DMS153 (cell line): ENCODE measurements at places on chromosomes 1 and 21.

DNA sequence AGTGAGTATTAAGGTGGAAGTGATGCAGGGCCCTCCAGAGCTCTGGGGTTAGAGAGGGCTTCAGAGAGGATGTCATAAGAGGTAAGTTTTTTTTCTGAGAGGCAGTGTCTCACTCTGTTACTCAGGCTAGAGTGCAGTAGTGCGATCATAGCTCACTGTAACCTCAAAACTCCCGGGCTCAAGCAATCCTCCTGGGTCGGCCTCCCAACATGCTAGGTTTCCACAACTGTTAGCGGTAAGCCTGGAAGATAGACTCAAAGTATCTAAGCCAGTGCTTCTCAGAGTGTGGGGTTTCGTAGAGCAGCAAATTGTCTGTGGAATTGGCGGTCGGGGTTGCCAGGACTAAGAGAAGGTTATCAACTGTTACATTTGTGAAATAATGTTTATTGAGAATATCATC lies 18.6 kb upstream of the IGSF3 start:
- DNase-seq: no peak

- DNase-seq: no peak
Observed at GRCh38 chr1:75990686-75991085, 58.5 kb upstream of the ASB17 start.

- DNase-seq: no peak
Observed at GRCh38 chr21:25494804-25495203, 112.5 kb downstream of the MRPL39 start.

- DNase-seq: no peak
Observed at GRCh38 chr1:6502000-6502891, 10.8 kb upstream of the PLEKHG5 start.

DNA sequence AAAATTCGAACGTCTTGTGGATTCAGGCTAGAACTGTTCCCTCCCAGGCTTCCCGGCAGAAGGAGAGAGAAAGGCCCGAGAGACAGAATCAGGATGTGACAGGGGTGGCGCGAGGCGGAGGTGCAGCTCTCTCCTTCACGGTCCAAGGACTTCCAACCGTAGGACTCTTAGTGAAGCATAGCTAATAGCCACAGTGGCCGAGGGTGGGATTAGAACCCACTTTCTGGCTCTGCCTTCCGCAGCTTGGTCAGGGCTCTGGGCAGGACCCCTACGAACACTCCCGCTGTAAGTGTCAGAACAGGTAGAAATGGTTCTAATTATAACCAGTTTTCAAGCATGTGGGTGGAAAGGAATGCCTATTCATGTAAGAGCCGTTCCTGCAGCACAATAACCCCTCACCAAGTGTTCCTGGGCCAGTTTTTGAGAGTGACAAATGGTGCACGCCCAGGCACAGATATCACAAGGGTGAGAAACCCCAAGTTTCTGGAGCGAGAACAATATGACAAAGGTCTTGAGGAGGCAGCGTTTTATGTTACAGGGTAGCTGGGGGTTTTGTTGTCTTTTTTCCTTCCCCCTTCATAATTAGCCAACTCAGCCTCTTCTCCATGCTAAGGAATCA lies 86.4 kb downstream of the SYF2 start:
- no peak for DNase-seq

GRCh38 chr1:160548183-160548582 lies 25.1 kb upstream of the SLAMF6 start:
- DNase-seq: no peak

DNA sequence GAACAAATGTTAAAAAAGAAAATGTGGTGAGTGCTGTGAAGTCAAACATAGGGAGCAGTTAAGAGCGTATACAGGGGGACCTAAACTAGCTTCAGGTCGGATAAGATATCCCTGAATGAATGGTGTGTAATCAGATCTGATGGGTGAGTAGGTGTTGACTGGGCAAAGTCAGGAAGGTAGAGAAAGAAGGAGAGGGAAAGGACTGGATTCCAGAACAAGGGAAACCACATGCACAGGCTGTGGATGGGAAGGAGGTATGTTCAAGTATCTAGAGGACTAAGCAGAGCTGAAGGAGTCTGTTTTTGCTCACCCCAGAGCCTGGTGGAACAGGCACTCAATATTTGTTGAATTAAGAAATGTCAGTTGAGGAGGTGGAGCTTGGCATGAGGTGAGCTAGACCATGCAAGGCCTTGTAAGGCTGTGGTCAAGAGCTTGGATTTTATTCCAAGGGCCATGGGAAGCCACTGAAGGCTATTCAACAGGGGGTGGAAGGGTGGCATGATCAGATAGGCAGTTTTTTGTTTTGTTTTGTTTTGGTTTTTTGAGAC lies 27.4 kb downstream of the MAP7D1 start:
- peak; percentile 55 for DNase-seq

- no peak for DNase-seq
Observed at GRCh38 chr1:204589409-204590038, 73.3 kb downstream of the MDM4 start.

DNA sequence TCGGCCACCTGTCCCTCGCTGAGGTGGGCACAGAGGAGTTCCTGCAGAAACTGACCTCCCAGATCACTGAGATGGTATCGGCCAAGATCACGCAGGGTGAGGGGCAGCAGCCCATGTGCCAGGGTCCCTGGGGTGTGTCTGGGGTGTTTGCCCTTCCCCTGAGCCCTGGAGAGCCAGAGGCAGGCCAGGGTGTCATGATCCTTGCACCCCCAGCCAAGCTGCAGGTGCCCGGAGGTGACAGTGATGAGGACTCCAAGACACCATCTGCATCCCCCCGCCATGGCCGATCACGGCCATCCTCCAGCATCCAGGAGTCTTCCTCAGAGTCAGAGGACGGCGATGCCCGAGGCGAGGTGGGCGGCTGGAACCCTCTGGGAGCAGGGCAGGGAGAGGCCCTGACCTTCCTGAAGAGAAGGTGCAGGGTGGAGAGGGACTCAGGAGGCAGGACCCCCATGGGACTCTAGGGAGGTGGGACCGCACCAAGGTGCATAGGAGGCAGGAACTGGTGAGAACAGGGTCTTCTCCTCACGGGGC lies 69.5 kb downstream of the TRIM11 start:
- DNase-seq: no peak

DNA sequence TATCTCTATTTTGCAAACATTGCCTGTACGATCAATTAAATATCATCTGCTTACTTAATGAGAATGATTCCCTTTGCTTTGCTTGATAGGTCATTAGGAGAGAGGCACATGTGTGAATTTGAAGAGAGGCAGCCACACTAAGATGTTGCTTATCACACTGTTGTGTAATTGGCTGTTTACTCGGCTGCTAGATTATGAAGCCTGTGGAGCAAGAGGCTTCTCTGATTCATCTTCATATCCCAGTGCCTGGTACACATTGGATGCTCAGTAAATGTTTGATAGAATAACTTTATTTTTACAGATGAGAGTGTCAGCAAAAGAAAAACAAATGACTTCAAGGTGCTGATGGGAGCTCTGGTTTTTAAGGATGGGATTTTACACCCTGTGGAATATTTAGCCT lies 156.2 kb upstream of the C8B start:
- DNase-seq: no peak

DNA sequence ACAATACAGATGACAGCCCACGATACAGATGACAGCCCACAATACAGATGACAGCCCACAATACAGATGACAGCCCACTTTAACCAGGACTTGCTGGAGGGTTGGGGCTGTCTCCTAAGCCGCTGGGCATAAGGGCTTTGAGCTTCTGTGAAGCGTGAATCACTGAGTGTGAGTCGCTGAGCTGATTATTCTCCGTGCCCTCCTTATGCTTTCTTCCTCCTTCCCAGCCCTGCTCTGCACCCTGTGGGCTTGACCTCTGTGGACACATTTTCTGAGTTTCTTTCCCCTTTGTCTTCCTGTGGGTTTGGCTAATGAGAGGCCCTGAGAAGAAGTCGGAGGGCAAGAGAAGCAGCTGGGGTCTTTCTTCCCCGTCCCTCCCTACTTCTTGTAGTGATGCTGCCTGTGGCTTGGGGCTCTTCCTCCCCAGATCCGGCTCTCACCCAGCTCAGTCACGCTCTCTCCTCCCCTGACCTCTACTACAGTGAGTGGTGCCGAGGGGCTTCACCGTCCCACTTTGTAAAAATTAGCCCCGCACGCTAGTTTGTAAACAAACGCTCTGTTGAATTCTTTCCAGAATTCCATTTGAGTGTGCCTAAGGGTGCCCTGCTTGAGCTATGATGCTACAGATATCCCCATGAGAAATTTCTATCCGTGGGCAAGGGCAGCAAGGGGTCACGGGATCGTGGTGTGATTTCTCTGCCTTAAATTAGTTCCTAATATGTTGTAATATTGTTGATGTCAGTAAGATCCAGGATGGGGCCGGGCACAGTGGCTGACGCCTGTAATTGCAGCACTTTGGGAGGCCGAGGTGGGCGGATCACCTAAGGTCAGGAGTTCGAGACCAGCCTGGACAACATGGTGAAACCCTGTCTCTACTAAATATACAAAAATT lies 46.4 kb upstream of the SOD1 start:
- DNase-seq: no peak

GRCh38 chr21:44018813-44019567 lies 6.9 kb downstream of the TRAPPC10 start:
- no peak for DNase-seq

- DNase-seq: no peak
Observed at GRCh38 chr1:183873642-183874041, 68.7 kb downstream of the RGL1 start.

DNA sequence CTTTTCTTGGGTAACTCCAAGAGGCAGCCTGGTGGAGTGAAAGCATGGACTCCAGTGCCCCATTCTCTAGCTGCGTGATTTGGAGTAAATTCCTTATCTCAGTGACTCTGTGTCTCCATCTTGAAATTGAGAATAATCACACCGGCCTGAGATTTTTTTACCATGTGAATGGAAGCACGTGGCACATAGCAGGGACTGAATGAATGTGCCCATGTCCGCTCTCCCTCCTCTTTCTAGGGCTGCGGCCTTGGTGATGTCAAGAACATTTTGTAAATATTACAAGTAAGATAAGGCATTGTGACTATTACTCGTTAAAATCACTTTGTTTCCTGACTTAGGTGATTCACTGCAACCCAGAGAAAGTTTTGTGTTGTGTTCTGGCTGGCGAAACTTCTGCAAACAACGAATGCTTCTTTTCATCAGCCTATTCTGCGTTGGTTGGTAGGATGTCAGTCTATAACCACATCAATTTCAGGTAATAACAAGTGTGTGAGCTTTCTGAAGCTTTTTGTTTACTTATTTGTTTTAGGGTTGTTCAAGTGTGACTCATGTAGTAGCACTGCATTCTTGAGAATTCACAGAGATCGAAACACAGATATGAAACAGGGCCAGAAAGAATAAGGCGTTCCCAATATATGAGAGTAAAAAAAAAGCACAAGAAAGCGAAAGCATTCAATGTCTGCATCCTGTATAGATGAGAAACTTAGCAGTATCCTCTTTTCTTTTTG lies 135.7 kb upstream of the SLC45A1 start:
- DNase-seq: peak; percentile 29
